Activated CD8-positive, alpha-beta memory T cell treated with anti-CD3 and anti-CD28 coated beads for 48 hours (primary cell): ENCODE measurements at places on chromosomes 6 and 20.

- no peak for DNase-seq
Measured at GRCh38 chr6:168408504-168409136, 32.4 kb upstream of the SMOC2 start.

- DNase-seq = no peak
Measured at GRCh38 chr20:49674383-49675352, 39.0 kb downstream of the B4GALT5 start.

- DNase-seq = no peak
Measured at GRCh38 chr6:15516923-15517560, 145.8 kb downstream of the DTNBP1 start.

- DNase-seq = no peak
Measured at GRCh38 chr6:30169658-30170614, 6.6 kb downstream of the TRIM15 start.

GRCh38 chr20:38313676-38314075 is 9.7 kb downstream of the BPI start:
- no peak for DNase-seq

DNA sequence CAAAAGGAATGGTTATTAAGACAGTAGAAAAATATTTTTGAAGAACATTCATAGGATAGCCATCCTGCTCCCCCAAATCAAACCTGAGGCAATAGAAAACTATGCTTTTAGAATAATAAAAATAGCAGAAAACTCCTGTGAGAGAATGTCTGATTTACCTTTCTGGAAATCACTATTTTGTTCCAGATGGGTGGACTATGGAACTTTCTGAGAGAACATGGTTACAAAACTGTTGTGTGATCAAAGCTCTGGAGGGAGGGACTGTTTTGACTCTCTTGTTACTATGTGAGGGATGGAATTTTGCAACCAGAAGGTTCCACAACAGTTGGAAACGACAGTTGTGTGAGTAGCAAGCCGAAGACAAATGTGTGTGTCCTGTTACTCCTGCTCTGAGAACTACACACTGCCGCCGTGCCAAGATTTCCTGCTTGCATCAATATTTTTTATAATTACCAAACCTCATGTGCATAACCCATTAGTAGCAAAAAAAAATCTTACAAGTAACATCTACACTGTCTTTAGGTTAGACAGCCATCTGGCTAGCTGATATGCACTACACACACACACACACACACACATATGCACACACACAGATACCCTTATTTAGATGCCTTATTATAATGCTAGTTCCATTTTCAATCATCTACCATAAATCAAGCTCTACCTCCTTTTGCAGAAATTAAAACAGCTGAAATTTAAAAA is 11.0 kb upstream of the HIVEP1 start:
- no peak for DNase-seq

DNA sequence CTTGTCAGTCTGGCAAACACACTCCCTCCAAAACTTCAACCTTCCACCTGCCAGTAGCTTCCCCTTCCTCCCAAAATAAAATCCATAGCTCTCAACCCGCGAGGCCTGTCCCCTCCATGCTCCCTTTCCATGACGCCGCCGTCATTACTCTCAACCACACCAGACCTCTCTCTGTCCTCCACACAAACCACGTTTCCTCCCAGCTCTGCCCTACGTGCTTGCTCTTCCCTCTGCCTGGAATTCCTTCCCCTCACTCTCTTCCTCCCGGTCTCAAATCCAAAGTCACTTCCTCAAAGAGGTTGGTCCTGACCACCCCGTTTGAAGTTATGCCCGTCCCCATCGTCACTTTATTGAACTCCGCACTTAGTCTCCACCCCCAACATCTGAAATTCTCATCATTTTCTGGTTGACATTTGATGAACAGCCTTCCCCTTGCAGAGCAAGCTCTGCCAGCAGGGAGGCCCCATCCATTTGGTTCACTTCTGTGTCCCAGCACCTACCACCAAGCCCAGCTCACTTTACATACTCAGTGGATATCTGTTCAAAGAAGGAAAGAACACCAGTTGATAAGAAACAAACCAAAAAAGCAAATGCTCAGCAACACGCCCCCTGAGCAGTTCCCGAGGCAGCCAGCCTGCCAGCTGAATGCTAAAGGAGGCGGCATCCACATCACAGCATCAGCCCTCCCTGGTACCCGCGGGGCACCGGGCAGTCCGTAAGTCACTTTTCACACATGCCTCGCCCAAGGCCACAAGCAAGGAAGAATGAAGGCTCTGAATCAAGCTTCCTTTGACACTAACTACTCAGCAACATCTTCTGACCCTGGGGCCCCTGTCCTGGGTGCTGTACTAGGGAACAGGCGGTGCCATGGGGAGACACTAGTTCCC is 125.0 kb downstream of the NFATC2 start:
- no peak for DNase-seq

GRCh38 chr6:159778131-159778530 is 11.3 kb downstream of the TCP1 start:
- DNase-seq = no peak

- no peak for DNase-seq
Measured at GRCh38 chr6:152705327-152705726, 7.6 kb downstream of the MYCT1 start.

DNA sequence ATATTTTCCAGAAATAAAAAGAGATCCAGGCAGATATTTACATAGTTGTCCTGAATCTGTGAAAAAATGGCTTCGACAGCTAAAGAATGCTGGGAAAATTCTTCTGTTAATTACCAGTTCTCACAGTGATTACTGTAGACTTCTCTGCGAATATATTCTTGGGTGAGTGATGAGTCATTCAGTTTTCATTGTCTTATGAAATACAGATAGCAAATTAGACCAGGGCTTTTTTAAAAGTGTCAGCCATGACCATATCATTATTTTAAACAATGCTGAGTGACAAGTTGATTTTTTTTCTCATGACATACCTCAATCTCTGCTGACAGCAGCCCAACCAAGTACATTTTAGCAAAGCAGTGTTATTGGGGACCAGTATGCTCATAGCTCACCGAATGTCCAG is 32.8 kb downstream of the TSPYL4 start:
- no peak for DNase-seq

DNA sequence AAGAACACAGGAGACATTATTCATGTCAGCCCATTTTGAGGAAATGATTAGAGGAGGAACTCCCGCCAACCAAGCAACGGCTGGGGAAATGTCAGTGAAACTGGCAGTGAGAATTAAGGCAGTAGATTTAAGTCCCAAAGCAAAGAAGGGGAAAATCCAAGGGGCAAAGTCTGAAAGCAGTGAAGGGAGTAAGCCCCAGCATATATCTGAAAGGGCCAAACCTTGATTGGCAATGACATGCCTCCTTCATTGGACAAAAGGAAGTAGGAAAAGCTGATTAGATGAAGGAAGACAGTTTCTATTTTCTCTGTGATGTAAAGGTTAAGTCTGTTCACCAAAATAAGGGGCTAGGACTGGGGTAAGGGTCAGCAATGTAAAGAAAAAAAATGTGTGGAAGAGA is 190.3 kb downstream of the RNF144B start:
- DNase-seq = no peak

GRCh38 chr6:139060332-139060731 is 31.8 kb downstream of the ABRACL start:
- no peak for DNase-seq

DNA sequence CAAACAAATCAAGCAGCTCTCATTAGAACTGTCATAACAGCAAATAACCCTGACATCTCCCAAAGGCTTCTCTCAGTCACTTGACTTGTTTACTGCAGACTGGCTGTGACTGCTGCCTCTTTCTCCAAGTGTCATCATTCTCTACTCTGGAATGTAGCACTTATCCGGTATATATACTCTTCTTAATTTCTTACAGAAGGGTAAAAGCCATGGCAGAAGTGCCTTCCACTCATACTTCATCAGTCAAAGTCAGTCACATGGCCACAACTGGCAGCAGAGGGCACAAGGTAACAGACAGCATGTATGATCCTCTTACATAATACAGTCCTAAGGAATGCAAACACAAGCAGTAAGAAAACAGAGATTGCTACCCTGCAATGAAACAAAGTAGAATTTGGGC is 9.3 kb downstream of the NAPB start:
- no peak for DNase-seq

DNA sequence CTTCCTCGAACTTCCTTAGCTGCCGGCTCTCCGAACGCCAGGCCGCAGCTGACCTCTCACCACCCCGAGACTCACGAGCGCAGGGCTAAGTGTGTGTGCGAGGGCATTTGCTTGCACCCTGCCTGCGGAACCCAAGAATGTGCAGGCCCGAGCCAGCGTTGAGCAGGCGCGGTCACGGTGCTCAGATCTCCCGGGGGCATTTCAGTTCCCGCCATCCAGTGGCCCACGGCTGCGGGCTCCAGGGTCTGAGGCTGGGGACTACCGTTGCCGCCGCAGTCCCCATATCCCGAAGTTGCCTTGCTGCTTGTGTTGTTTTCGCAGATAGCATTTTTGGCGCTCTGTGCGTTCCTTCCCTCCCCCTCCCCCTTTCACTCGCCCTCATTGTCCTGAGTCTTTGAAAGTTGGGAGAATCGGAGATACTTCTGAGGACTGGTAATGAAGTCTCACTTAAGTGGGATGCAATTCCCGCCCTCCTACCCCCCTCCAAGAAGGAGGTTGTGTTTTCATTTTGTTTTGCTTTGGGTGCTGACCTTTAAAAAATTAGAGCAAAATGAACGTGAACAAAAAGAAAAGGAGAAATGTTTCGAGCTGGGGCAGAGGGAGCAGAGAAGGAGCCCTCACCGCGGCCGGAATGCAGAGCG is 1.7 kb downstream of the NR2E1 start:
- DNase-seq = no peak

- DNase-seq = no peak
Measured at GRCh38 chr6:129929433-129929832, 68.3 kb upstream of the TMEM244 start.

- no peak for DNase-seq
Measured at GRCh38 chr6:88631830-88632229, 331.6 kb downstream of the RNGTT start.

DNA sequence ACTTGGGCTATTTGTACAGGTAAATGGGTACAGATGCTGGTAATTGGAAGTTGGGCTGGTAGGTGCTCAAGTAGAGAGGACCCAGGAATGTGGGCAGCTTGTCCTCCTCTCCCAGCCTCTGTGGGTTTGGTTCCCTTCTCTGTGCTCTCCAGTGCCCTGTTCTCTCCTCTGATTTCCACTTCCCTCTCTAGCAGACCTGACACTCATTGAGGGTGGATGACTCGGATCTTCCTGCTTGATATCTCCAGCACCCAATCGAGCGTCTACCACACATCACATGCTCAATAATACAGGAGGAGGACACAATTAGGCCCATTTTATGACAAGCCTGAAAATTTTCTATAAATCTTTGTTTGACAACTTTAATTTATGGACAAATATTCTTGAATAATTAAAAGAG is 23.7 kb downstream of the CST1 start:
- no peak for DNase-seq

DNA sequence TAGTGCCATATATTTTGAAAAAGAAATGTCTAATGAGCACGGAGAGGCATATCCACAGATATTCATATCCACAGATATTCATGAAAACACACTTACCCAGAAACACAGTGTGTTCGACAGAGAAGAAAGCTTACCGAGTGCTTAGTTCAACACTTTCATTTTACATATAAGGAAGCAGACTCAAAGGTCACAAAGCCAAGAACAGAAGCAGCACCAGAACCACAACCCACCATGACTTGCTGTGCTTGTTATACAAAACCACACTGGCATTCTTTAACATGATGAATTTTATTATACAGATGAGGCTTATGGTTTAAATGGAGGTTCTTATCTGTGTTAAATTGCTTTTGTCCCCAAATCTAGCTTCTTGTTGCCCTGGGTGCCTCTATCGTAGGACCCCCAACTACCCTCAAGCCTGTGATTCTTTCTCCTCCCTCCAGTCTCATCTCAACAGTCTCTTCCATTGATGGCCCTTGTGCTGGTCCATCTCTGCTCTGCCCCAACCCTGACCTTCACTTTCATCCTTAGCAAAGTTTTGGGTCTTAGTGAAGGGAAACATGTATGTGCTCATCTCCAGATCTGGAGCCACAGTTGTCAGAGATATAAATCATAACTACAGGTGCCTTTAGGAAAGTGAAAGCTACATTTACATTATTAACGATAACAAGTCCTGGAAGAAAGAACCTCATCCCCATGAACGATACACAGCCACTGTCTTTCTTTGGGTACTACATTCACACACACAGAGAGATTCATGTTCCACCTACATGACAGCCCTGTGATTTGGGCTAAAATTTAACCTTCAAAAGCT is 40.0 kb downstream of the SF3B5 start:
- no peak for DNase-seq

GRCh38 chr6:45590226-45590625 is 212.5 kb upstream of the SUPT3H start:
- DNase-seq = no peak

DNA sequence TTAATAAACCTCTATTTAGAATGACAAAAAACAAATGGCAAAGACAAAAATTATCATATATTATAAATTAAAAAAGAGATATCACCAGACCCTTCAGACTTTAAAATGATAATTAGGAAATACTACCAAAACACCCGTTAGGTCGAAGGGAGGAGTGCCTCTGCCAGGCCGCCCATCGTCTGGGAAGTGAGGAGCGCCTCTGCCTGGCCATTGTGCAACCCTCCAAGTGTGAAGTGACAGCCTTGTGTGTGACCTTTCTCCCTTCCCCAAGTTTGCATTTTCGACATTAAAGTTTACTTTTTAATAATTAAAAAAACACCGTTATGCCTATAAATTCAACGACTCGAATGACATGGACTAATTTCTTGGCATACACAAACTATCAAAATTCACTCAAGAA is 64.5 kb upstream of the TASP1 start:
- DNase-seq = no peak

DNA sequence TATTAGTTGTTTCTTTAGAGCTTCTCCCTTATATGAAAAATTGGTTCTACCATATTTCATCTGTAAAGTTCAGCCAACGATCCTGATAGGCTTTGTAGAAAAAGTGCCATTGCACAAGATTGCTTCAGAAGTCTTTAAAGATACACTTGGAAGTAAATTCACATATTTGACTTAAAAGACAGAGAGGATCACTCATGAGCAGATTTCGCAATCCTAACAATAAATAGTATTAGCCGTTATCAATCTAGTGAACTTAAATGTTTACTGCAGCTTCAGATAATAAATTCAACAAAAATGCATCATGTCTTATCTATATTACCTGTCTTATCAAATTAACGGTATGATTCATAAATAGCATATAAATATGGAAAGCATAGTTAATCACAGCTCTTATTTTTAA is 8.7 kb upstream of the SLC17A4 start:
- DNase-seq = no peak

GRCh38 chr6:124577734-124578281 is 384.4 kb upstream of the RNF217 start:
- DNase-seq = no peak
